ENCODE measurements at places on chromosomes 6 and 20.

- DNase-seq = no peak
These were observed 182.6 kb upstream of the JAG1 start for GRCh38 chr20:10856237-10857015.

DNA sequence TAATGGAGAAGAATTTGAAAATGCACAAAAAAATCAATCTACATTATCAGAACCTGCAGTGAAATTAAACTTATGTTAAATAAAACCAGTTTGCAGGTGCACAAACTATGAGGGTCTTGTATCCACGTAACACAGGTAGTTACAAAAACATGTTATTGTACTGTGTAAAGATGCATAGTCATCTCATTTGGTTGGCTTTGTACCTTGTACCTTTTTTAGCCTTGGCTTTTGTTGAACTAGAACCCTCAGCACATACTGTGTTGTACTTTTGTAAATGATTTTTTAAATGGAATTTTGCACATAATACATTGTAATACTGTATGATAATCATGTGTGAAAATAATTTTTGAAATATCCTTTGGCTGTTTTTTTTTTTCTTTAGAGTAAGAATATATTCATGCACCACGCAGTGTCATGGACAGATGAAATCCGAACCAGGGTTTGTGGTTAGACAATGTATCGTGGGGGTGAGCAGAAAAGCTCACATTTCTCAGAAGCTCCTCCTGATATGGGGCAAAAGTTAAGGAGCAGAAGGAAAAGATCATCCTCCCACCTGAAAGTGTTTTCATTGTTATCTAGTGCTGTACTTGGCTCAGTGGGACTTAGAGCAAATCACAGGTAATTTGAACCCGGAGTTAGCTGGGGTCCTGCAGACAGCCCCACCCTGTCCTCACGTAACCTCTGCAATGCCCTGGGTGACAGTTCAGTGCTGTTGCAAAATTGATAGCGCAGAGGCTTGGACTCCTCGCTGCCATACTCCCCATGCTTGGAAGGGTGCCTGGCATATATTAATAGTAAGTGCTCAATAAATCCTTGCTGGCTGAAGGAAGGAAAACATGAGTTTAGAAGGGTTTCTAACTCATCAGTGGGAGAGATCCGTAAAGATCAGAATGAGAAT is 14.8 kb upstream of the NAA20 start:
- DNase-seq = no peak

GRCh38 chr20:50885781-50886180 is 45.5 kb downstream of the ADNP start:
- no peak for DNase-seq

DNA sequence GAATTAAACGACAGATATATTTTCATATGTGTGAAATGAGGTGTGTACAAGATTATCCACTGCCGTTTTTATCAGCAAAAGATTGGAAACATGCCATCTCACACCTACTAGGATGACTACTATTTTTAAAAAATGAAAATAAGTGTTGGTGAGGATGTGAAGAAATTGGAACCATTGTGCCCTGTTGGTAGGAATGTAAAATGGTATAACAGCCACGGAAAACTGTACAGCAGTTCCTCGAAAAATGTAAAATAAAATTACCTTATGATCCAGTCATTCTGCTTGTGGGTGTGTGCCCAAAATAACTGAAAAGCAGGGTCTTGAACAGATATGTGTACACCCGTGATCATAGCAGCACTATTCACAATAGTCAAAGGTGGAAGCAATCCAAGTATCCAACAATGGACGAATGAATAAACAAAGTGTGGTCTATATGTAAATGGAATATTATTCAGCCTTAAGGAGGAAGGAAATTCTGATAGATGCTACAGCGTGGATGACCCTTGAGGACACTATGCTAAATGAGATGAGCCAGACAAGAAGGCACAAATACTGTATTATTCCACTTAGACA is 27.0 kb upstream of the CCN5 start:
- no peak for DNase-seq

DNA sequence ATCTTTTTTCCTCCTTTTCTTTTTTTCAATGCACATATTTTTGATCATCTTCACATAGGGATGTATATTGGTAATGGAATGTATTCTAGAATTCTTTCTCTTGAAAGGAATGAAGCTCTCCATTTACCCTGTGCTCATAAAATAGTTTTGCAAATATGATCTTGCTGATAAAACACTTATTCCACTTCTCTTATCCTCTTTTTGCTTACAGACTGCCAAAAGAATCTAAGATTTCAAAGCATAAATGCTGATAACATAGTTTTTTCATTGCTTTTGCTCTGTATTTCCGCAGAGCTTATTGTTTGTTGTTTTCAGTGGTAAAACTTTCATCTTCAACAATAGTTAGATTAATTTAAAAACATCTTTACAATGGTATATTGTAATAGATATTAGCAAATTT is 350.5 kb downstream of the PAX1 start:
- no peak for DNase-seq

DNA sequence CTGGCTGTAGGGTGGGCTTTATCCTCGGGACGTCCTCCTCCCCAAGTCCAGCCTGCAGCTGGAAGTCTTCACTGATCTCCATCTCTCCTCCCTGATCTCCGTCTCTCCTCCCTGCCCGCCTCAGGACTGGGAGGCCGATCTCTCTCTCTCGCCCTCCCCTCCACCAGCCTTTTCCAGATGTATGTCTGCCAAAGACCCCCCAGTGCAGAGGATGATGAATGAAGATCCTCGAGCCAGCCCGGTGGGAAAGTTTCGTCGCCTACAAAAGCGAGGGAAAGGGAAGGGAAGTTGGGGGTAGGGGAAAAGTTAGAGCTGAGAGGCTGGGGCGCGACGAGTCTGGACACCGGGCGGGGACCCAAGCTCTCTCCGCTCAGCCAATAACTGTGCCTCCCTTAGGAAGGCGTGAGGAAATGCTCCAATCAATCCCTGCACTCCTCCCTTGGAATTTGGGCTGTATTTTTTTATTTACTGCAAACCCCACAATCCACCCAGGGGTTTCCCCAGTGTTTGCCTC is 595 bp upstream of the SRF start:
- no peak for DNase-seq

DNA sequence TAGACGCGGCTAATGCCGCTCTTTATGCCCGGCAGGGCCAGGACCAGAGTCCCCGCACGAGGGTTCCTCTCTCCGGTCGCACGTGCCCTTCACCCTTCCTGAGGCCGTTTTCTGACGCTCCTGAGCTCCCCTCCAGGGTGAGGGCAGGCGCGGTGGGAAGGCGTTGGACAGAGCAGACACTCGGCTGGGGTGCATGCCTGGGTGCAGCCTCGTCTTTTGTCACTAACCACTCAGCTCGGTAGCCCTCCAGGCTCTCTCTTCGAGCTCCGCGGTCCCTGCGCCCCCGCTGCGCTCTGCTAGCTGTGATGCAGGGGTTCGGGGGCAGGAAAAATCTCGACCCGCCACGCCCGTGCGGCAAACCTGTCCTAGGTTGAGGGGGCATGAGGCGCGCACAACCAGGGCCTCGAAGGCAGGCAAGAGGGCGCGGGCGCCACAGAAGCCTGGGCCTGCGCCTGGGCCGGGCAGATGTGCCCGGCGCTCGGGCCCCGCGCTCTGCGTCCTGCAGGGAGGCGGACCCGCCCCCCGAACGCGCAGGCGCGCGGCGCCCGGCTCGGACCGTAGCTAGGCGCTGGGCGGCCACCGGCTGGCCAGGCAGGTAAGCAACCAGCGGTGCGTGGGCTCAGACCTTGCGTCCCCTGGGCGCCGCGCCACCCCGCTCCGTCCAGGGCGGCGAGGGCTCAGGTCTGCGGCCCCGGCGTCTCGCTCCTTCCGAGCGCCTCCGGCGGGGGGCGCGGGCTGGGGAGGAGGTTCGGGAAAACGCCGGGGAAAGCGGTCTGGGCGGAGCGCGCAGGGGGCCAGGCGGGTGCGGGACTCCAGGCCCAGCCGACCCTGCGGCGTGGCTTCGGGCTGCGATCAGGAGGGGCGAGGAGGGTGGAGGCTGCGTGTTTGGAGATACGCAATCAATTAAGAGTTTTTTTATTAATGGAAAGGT is at the start of gene L3MBTL1:
Gene L3MBTL1, plus strand, starts transcription at position 548 of the 931 bp plus-strand sequence. CDS start 5,807 bp downstream, outside the sequence.
- DNase-seq = no peak

GRCh38 chr20:8870652-8871051 is 198.2 kb upstream of the PLCB4 start:
- DNase-seq = no peak

GRCh38 chr20:61733891-61734732 is 331.6 kb downstream of the TAF4 start:
- no peak for DNase-seq

DNA sequence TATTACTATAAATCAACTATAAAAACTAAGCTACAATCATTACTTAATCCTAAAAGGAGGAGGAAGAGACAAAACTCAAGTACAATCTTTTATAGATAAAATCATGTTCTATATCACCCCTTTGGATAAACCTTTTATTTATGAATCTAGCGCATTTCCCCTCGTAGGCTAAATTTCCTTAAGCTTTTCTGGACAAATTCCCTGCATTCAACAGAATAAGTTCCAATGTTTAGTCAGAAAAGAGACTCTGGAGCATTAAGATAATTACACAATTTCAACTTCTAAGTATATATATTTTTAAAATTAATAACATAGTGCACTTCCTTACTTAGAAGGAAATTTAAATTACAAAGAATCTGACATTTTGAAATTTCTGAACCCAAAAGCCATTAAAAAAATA is 37.9 kb downstream of the ATXN1 start:
- DNase-seq = no peak

- no peak for DNase-seq
These were observed 86.7 kb downstream of the TRERF1 start for GRCh38 chr6:42365021-42365420.

DNA sequence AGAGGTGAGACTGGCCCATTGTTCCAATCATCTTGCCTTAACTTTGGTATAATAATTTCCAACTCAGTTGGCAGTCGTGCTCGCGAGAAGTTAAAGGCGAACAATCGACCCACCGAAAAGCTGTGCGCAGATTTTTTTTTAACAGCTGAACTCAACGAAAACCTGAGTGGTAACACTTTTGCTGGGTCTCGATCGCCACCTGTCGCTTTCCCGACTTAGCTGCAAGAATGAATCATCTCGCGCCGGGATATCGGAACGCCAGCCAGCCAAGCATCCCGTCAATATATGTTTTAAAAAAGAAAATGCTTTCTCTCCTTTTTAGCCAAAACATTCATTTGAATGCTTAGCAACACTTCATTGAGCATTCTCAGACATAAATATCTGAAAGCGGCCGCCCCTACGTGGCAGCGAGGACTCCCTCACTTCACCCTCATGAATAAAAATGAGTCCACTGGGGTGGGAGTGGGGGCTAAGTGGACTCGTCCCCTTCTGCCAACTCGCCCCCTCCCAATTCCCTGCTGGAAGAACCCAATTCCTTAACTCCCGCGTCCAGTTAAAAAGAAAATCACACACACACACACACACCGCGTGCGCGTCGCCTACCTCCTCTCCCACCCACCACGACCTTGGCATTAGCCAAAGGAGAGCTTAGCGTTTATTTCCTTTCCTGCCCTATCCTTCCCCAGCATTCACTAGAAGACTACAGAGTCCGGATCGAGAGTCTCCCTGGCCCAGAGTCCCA is 1.5 kb downstream of the COL12A1 start:
- DNase-seq = peak; percentile 20

DNA sequence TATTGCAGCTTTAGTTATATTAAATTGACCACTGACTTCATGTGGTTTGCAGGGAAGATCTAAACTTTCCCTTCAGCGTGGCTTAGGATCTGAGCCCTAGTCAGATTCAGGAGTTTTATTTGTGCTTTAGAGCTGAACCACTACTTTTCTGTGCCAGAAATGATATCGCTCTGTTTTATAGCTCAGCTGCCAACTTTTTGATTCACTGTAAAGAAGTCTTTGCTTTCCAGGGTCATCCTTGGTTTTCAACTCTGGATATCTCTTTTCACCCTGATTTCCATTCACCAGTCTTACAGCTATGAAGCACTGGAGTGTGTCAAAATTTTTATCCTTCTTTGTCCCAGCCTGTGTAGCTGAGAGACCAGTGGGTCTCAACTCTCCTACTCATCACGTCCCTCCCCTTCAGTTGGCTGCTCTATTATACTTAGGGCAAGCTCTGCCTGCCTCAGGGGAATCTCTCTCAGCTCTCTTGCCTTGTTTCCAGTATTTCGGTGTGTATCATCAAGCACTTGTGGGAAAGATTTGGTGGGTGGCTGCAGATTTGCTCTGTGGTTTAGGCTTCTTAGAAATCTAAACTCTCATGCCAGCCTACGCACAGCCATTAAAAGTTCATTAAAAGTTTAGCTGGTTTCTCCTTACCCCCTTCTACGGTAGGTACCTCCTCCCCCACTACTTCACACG is 425.5 kb downstream of the TENT5A start:
- DNase-seq = no peak

DNA sequence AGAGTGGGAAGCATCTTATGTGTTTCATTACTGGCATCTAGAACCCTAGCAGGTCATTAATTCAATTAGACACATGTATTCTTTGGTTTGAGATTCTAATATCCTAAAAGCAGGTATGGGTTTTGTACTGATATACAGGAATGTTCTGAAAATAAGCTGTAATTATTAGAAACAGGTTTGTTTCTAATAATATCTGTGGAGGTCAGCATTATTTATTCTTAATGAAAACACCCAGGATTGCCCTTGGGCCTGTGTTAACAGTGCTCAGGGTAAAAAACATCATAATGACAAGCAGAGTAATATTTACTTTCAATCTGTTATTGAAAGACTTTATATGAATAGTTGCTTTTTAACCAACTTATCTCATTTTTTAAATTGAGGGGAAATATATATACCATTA is 8.0 kb upstream of the TULP4 start:
- no peak for DNase-seq

DNA sequence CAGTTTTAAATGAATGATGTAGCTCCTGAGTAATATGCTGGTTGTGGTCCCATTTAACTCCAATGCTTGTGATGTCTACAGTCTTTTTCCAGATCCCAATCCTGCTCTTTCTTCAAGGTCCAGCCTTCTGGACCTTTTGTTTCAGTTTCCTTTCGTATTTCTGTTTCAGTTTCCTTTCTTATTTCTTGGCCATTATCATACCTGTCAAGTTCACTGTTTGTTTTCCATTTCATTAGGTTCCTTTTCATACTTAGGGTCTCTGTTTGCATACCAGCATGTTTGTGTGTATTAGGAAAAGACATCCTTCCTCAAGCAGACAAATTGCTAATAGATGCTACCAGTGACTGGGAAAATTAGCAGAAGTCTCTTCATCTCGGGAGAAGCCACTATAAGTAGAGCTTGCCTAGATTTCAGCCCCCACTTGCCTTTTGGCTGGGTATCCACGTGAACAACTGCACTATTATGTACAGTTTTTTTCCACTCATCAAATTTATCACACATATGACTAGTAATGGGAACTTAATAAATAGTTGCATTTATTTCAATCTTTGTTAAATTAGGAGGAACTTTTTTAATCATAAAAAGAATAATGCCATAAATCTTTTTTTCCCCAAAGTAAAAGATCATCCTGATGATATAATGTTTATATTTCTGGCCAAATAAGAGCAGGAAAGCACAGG is 583.4 kb downstream of the BCKDHB start:
- no peak for DNase-seq
